Stimulated activated CD8-positive, alpha-beta memory T cell treated with anti-CD3 and anti-CD28 coated beads, Interleukin-15, amount 100 ng/mL, for 1 hour (primary cell): ENCODE measurements at places on chromosomes 5 and 9.

GRCh38 chr9:125943831-125944230 lies 196.7 kb downstream of the PBX3 start:
- no peak for DNase-seq

DNA sequence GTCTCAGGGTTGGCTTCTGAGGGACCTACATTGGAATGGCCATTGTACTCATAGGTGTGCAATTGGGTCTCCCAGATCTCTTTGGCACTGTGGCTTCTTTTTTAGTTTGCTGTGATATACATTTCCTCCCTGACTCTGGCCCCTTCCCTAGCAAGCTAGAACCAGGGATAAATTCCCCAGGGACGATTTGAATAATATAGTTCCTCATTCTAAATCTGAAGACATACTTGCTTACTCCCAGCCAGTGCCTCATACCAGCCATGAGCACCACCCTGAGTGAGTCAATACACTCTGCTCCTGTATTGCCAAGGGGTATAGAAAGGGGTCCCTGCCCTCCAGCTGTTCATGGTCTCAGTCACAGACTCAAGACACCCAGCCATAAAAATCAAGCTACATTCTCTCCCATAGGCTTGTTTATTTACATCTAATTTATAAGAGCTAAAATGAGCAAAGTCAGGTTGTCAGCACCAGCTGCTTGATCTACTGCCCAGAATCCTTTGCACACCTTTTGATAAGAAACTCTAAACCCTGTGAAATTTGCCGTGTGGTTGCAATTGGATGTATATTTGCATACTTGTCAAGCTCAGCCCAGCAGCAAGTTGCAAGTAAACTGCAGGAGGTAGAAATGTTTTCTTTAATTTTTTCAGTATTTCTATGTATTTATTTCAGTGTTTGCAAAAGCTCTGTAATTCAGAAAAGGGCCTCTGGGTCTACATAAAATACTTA lies 219.9 kb upstream of the IRX1 start:
- no peak for DNase-seq

DNA sequence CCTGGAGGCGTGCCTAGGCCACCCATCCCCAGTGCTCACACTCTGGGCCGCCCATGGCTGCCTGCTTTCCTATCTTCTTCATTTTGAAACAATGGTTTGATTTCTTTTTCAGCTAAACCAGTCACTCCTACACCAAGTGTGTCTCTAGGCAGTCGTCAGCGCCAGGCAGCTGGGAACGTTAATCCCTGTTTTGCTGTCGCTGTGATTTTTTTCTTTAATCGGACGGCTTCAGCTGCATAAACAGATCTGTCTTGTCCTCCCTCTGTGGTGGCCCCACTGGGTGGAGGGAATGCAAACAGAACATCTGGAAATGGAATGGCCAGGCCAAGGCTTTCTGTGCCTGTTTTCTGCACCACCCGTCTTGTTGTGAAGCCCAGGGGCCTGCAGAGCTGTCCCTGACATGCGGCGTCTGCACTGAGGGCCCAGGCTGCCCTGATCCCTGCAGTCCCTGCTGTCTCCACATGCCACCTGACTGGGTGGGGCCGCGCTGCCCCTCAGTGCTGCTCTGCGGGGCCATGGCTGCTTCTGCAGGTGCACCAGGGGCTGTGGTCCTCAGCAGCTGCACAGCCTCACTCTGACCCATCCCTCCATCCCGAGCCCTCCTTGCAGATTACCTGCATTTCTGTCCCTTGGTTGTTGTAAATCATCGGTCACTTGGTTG lies 51.5 kb downstream of the WNK2 start:
- no peak for DNase-seq

DNA sequence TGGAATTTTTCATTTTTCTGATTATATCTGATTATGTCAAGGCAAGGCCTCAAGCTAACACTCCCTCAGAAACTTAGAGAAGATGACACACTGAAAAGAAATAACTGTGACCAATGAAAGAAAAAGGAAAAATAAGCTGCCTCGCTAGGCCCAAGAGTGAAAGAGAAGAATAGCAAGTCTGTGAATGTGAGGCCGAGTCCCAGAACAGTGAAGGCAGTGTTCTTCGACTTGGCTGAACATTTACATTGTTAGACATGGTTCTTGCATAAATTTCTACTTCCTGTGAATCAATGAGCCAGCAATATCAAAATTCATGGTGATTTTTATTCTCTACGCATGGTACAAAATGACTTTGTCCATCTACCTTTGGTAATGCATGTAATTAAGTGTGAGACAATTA lies at the start of gene ATP10B:
TSS of gene ATP10B (minus strand) at position 163 of the 400 bp plus-strand sequence. CDS start 164,137 bp downstream, outside the sequence.
- DNase-seq: no peak

GRCh38 chr5:133731951-133732350 lies 119.6 kb upstream of the FSTL4 start:
- DNase-seq: no peak

DNA sequence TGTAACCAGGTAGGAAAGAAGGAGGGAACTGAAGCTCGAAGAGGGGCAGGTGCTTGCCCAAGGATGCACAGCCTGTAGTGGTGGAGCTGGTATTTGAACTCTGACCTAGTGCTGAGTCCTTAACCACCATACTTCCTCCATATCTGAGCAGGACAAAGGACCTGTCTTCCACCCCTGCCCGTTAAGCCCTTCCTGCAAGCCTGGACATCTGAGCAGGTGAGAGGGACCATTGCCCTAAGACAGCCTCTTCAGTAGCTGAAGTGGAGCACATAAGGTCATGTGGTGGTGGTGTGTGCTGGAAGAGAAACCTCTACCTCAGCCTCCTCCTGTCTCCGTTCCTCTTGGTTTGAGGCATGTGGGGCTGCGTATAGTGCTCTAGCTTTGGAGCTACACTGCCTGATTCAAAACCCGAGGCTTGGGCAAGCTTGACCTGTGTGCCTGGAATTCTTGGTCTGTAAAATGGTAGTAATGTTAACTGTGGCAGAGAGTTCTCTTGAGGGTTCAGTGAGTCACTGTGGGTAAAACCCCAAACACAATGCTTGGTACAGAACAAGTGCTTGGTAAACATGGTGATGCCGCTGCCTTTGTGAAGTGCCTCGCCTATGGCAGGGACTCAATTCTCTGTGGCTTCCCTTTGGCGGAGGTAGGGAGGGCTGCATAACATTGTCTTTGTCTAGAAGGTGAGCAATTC lies 7.4 kb downstream of the GALNT10 start:
- DNase-seq: no peak

DNA sequence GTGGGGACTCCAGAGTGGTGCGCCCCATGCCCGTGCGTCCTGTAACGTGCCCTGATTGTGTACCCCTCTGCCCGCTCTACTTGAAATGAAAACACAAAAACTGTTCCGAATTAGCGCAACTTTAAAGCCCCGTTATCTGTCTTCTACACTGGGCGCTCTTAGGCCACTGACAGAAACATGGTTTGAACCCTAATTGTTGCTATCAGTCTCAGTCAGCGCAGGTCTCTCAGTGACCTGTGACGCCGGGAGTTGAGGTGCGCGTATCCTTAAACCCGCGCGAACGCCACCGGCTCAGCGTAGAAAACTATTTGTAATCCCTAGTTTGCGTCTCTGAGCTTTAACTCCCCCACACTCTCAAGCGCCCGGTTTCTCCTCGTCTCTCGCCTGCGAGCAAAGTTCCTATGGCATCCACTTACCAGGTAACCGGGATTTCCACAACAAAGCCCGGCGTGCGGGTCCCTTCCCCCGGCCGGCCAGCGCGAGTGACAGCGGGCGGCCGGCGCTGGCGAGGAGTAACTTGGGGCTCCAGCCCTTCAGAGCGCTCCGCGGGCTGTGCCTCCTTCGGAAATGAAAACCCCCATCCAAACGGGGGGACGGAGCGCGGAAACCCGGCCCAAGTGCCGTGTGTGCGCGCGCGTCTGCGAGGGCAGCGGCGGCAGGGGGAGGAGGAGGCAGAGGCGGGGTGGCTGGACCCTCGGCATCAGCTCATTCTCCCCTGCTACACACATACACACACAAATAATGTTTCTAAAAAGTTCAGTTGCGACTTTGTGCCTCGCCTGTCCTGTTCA lies 668 bp downstream of the GLIS3 start:
- no peak for DNase-seq

- DNase-seq: no peak
Observed at GRCh38 chr5:158381614-158382160, 522.7 kb upstream of the CLINT1 start.

- no peak for DNase-seq
Observed at GRCh38 chr9:73219985-73220626, 68.4 kb downstream of the ANXA1 start.

DNA sequence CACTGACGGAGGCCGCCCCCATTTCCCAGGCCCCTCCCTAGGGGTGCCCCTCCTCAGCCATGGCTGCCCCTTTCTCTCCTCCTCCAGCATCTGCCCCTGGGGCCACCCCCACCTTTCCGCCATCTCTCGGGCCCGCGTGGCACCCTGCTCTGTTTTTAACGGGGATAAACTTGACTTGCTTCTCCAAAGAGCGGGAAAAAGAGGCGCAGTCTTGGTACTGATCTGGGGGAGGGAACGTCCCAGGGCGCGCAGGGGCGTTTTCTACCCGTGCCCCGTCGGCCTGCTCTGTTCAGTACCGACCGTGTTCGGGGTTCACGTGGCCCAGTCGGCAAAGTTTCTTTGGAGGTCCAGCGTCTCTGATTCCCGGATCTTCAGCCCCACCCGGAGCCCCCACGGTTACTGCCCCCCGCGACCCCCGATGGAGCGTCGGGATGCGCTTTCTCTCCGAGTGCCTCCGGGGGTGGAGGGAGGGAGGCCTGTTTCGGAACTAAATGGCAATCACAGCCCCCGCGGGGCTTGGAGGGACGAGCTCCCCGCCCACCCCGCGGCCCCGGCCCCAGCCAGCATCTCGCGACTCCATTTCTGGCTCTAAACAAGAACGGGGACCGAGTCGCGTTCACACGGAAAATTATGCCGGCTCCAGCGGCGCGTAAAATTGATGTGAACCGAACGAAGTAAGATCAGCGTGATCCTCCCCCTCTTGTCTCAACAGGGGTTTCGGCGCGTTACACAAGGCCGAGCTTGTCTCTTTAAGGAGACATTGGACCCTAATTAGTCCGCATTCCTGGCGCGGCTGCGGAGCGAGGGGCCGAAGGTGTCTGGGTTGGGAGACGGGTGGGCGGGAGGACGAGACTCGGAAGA lies 1.1 kb upstream of the TLE4 start:
- no peak for DNase-seq
